Karpas-422 (cell line): ENCODE measurements at places on chromosomes 1 and 21.

GRCh38 chr1:48007047-48007446 lies 9.9 kb upstream of the TRABD2B start:
- DNase-seq, result no peak

DNA sequence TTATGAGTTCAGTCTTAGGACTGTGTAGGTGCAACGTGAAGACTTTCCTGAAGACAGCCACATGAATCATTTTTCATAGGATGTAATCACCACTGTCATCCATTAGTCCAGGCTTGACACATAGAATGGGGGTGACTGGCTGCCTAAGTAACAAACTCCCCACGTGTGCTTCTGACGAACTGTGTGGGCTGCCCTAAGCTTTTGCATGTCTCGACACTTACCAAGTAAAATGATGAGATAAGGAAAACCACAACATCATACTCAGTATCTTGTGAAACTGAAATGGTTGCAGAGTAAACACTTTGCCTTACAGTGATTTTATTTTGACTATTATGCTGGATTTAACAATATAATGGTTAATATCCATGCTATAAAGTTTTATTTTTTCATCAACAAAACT lies 19.5 kb downstream of the ERG start:
- DNase-seq, result no peak

GRCh38 chr1:54825696-54826095 lies 24.6 kb upstream of the TTC22 start:
- DNase-seq, result no peak

DNA sequence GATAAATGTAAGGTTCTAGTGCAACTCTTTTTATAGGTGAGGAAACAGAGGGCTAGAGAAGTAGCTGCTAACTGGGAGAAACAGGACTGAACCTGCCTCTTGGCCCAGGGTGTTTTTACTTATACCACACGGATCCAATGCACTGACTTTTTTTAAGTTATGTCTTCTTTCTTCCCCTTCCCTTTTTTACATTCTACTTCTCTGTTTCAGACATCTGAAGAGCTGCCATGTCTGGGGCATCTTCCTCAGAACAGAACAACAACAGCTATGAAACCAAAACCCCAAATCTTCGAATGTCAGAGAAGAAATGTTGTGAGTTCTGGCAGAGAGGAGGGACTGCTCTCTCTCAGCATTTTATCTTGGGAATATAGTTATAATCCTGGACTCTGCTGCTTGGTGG lies 1.4 kb downstream of the PFKFB2 start:
- no peak for DNase-seq

DNA sequence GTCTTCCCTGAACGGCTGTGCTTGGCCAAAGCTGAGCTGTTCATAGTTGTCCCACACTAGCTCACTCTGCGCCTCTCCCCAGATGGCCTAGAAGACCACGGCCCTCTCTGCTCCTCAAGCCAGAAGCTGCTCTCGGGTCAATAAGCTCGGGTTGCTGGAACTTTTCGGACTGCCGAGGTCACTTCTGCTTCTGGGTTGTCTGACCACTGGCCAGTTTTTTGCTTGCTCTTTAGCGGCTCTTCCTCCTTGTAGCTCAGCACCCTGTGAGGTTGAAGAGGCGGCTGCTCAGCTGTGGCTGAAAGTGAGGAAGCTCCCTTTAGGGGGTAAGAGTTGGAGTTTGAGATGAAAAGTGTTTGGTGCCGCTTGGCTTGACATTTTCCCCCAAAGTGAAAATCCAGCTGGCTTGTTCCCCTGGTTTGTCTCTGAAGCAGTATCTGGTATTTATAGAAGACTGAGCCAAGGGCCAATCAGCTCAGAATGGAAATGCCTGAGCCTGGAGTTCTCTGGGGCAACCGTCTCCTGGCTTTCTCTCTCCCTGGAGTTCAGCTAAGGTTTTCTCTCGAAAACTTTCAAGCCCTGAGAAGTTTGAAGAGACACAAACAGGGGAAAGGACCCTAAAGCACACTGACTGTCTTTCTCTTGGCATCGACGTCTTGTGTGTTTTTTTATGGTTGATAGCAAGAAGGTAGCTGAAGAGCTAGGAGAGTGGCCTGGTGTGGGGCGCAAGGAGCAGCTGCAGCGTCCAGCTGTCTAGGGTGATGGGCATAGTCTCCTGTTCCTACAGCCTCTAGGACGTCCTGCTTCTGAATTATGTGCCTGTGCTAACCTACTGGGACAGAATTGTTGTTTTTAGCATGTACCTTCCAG lies 72.0 kb downstream of the SYT6 start:
- no peak for DNase-seq

DNA sequence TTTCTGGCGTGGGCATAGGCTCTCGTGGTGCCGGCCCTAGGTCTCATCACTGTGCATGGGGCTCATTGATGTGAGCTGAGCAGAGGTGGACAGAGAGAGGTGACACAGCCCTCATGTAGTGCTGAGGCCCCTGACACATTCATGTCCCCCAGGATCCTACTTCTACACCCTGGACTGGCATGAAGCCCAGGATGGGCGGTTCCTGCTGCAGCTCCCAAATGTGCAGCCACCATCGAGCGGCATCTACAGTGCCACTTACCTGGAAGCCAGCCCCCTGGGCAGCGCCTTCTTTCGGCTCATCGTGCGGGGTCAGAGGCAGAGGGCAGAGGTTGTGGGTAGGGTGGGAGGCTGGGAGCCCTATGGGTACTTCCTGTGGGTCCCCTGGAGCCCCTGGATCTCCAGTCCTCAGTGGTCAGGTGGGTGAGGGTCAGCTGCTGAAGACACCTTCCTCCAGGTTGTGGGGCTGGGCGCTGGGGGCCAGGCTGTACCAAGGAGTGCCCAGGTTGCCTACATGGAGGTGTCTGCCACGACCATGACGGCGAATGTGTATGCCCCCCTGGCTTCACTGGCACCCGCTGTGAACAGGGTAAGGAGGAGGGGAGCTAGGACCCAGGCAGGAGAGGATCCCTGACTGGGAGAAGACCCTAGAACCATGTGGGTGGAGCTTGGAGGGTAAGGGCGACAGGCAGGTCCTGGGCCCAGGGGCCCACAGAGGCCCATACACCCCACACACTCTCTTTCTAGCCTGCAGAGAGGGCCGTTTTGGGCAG lies 6.1 kb downstream of the TIE1 start:
- no peak for DNase-seq

- peak; percentile 70 for DNase-seq
These were observed 11.7 kb upstream of the CD55 start for GRCh38 chr1:207309745-207310273.

GRCh38 chr1:36822648-36823047 lies 211.7 kb downstream of the GRIK3 start:
- DNase-seq, result no peak

- DNase-seq, result no peak
These were observed 319.4 kb downstream of the BRINP2 start for GRCh38 chr1:177490036-177490639.

GRCh38 chr1:43269627-43270375 lies at the start of gene TMEM125:
Gene TMEM125 (plus strand): TSS chr1:43269983. CDS start chr1:43272723, 2,740 bp downstream.
- no peak for DNase-seq

DNA sequence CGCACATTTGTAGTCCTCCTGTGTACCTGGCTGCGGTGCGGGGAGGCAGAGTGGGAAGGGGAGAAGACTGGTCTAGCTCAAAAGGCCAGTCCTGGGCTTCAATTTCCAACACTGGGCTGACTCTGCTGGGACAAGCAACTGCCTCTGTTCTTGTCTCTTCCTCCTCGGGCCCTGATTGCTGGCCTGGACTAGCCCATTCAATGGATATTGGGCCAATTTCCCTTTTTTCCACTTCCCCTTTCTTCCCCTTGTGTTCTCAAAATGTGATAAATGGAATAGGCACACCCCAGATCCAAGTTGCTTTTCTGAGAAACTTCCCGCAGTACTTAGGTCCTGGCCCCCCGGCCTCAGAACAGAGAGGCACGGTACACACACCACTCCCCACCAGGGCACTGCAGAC lies 48.2 kb downstream of the SPSB1 start:
- no peak for DNase-seq

DNA sequence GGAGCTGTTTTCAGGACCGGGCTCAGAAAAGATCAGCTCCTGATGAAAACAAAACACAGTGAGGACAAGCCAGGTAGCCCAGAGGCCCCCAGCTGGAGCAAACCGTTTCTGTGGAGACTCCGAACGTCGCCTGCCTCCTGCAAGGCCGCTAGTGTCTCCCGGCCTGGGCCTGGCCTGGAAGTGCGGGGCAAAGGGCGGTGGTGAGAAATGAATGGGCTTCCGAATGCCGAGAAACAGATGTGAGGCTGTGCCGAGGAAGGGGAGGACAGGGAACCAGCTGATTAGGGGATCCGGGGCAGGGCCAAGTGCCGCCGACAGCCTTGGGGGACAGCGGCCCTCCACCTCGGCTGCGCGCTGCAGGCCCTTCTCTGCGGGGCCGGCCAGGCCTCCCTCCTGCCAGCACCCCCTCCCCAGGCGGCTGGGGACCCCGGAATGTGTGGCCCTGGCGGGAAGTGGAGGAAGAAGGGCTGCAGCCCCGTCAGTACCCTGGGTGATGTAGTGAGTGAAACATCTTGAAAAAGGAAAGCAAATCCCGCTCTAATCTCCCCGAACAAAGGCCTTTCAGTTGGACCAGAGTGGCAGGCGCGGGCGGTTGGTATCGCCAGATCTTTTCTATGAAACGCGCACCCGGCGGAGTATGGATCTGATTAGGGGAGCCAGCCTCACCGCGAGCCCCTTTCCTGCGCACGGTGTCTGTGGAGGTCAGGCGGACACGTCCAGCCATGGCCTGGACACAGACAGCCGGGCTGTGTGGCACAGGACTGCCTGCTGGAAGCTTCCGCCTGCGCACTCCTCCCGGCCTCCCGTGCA lies 52.6 kb downstream of the PRDM16 start:
- no peak for DNase-seq

DNA sequence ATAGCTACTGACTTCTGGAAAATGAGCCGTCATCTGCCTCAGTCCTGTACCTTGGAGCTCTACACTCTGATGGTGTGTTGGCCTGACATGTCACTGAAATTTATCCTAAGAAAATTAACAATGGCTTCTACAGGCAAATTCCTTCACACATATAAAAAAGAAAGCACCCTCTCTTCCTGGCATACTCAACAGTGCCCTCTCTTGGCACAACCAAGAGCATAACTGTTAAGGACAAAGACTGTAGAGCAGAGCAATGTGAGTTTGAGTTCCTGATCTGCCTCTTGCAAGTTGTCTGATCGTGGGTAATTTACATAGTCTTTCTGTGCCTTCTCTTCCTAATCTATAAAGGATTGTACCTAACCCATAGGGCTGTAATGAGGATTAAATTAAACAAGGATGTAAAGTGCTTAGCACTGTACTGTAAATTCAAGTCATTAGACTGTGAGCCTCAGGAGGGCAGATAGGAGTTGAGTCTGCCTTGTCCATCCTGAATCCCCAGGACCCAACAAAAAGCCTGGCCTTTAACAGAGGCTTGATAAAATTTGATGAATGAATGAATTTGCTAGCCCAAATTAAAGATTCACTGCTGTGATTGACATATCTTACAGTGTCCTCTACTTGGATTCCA lies 83.5 kb downstream of the SYF2 start:
- peak; percentile 87 for DNase-seq

GRCh38 chr1:15684042-15684461 lies at the start of gene PLEKHM2:
Gene PLEKHM2 (plus strand): TSS chr1:15684320. CDS start chr1:15684559, 239 bp downstream.
- DNase-seq, result peak; percentile 79

GRCh38 chr1:235079443-235080296 lies 49.0 kb downstream of the TOMM20 start:
- DNase-seq, result no peak

GRCh38 chr1:42833981-42834380 lies 12.4 kb upstream of the ZNF691 start:
- DNase-seq, result no peak

- DNase-seq, result no peak
These were observed 6.2 kb downstream of the COL18A1 start for GRCh38 chr21:45410865-45411809.

- no peak for DNase-seq
These were observed 23.9 kb upstream of the MEF2D start for GRCh38 chr1:156524481-156524869.

- no peak for DNase-seq
These were observed 2.6 kb downstream of the PRDM2 start for GRCh38 chr1:13702425-13703127.

DNA sequence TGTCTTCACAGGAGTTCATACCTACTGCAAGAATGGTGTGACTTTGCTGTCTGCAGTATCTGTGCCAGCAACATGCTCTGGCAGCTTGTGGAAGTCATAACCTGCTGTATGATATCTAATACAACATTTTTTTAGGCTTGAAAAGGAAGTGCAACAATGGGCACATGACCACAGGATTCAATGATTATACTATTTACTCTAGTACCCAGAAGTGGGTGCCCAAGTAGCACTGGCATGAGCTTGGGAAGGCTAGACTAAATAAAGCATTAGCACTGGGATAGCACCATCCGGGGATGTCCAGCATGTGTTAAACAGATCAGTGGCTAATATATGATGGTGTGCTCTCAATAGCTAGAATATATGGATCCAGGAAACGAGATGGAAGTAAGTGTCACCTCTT lies 98.6 kb upstream of the PDE4B start:
- DNase-seq, result peak; percentile 37

GRCh38 chr1:245209658-245210435 lies 55.1 kb downstream of the KIF26B start:
- DNase-seq, result no peak

GRCh38 chr1:185080422-185080821 lies 35.1 kb downstream of the RNF2 start:
- no peak for DNase-seq

- no peak for DNase-seq
These were observed 283.9 kb downstream of the KCNT2 start for GRCh38 chr1:196324345-196324744.

DNA sequence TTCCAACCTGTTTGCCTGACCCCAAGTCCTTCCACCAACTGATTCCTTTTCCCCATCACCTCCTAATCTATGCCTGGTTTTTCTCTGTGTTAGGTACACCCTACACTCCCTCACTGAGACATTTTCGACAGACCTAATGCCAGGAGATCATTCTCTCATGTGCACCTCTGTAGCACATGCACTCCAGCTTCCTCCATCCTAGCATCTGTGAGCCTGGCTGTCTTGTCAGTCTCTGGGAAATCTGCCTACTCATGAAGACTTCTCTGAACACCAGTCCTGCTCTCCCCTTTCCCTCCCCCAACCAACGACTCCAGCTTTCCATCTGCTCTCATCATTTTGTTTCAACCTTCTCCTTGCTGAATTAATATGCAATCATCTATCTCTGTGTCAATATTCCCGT lies 987 bp downstream of the MED8 start:
- no peak for DNase-seq

DNA sequence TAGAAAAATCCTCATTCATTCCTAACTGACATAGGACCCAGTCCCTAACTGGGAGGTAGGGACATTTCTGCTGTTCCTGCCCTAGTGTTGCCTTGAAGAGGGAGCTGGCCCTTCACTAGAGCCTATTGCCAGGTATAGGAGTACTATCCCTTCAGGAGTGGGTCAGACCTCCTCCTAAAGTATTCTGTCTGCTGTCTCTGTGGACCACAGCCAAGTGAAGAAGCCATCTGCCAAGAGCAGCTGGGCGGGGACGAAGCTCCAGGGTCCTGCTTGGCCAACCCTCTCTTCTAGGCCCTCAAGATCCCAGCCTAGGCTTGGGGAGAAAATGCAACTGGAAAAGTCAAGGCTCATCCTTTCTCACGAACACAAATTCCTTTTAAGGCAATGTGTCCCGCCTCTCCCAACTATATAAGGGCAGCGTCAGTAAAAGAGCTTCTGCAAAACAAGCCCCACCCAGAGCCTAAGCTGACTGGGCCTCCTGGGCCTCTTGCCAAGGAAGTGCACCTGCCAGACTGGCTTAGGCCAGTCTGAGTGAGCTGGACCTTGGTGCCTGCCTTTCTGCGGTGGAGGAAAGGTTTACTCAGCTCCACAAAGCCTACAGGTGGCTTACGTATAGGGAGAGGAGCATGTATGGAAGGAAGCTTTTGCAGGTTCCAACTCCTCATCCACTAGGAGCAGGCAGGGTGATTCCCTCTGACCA lies 638 bp upstream of the TUFT1 start:
- DNase-seq, result peak; percentile 66

- no peak for DNase-seq
These were observed 49.8 kb downstream of the KCNT2 start for GRCh38 chr1:196558411-196558810.
